Activated CD4-positive, alpha-beta T cell treated with anti-CD3 and anti-CD28 coated beads for 36 hours (primary cell): ENCODE measurements at places on chromosomes 6 and 20. TPM values are rescaled to one million over a fixed set of nuclear protein-coding genes. Genes with fewer than 3 reads are reported as not detected.

The GPX6 gene
- total RNA-seq: not detected

The ME1 gene
- 0.05 TPM for total RNA-seq

The ASIP gene
- not detected for total RNA-seq

The BHLHE23 gene
- total RNA-seq: not detected

The GABRR2 gene
- total RNA-seq: 0.49 TPM

The ECT2L gene
- not detected for total RNA-seq

The SOBP gene
- 0.23 TPM for total RNA-seq

The TBPL1 gene
- total RNA-seq: 32.2 TPM

The FRS3 gene
- 4.8 TPM for total RNA-seq

The SS18L1 gene
- total RNA-seq: 14.3 TPM

The BPI gene
- total RNA-seq: not detected

The SLC4A11 gene
- 0.60 TPM for total RNA-seq

The RNF144B gene
- total RNA-seq: 3.9 TPM

The RNF39 gene
- total RNA-seq: not detected

The PPARD gene
- total RNA-seq: 16.5 TPM

The EYA4 gene
- total RNA-seq: not detected

The NFS1 gene
- 43.2 TPM for total RNA-seq
